Fibroblast of mammary gland (primary cell): ENCODE measurements at places on chromosomes 11 and 22.

- DNase-seq: no peak
Observed at GRCh38 chr11:56495117-56495516, 3.9 kb upstream of the OR5M8 start.

DNA sequence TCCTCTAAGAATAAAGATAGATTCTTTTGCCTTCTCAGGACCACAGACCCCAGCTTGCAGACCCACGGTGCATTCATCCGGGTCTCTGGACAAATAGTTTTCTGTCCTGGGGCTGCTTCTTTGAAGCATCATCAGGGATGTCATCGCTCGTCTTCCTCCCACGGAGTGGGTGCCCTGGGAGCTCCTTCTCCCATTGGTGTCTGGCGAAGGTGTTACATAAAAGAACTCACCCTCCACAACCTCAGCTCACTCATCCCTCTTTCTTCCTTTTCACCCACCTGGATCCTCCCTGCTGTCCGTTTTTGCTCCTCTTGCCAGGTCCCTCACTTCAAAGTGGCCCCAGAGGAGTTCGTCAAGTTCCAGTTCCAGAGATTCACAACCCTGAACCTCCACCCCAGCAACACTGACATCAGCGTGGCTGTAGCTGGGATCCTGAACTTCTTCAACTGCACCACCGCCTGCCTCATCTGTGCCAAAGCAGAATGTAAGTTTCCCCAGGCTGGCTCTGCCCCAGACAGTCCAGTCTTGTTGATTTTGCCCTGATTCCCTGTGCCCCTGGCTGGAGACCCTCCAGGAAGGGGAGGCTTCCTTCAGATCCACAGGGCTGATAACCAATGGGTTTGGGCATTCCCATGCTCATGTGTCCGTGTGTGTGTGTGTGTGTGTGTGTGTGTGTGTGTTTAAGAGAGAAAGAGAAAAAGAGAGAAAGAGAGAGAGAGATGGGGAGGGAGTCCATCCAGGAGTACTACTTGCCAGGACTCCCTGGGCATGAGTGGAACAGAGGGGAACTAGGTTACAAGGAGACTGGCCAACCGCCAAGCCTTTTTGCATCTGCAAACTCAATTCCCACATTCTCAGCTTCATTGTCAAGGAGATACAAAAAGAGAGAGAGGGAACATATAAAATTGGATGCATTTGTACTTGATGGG is 204.2 kb upstream of the TBCEL start:
- DNase-seq: no peak

DNA sequence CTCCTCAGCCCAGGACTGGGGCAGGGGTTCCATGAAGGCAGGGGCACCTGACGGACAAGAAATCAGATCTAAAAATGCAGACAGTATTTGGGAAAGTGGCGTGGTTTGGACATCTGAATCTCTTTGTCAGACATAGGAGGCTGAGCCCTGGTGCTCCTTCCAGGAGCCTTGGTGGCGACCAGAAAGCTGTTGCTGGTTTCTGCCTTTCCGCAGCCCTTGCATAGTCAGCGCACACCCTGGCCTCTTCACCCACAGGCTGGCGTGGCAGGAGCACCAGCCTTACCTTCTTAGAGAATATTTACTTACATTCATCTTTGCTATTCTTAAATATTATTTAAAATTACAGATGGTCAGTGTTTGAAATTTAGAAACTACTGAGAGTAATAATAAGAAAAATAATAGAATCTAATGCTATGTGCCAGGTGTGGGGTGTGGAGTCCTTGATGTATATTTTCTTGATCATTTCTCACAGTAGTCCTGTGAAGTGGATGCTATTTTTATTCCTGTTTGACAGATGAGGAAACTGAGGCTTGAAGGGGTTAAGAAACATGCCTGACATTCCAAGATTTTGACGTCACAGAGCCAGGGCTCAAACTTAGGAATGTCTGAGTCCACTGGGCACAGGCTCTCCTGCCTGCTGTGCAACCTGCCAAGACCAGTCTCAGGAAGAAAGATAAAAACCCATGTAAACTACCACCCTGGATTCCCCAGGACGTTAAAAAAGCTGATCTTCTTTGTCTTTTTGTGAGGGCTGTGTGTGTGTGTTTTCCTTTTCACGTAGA is 51.6 kb downstream of the TBC1D22A start:
- DNase-seq: peak; percentile 7

- peak; percentile 37 for DNase-seq
Observed at GRCh38 chr22:38397189-38398085, 57.6 kb downstream of the KCNJ4 start.

DNA sequence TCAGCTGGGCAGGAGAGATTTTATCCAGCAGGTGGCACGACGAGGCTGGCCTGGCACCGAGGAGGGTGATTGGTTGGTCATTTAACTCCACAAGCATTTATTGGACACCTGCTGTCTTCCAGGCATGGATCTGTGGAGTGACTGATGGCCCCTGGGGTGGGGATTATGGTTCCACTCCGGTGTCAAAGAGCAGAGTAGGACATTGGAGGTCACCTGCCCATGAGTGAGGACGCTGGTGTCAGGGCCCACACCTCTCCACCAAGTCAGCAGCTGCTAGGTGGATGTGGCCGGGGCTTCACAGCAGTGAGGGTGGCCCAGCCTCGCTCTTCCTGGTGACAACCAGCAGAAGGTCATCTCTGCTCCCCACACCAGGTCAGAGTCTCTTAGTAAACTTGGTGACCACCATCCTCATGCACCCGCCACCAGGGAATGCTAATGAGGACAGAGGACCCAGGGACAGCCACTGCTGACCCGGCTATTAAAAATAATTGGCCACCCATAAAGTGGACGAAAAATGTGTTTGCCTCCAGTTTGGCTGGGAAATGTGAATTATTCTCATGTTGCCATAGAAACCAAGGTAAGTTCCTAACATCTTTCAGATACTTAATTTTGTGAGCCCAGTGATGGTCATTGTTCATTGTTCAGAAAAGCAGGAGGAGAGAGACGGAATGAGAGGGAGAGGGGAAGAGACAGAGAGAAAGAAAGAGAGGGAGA is 428.7 kb downstream of the TBC1D22A start:
- DNase-seq: no peak

- DNase-seq: no peak
Observed at GRCh38 chr11:8277691-8278090, 14.0 kb upstream of the LMO1 start.

DNA sequence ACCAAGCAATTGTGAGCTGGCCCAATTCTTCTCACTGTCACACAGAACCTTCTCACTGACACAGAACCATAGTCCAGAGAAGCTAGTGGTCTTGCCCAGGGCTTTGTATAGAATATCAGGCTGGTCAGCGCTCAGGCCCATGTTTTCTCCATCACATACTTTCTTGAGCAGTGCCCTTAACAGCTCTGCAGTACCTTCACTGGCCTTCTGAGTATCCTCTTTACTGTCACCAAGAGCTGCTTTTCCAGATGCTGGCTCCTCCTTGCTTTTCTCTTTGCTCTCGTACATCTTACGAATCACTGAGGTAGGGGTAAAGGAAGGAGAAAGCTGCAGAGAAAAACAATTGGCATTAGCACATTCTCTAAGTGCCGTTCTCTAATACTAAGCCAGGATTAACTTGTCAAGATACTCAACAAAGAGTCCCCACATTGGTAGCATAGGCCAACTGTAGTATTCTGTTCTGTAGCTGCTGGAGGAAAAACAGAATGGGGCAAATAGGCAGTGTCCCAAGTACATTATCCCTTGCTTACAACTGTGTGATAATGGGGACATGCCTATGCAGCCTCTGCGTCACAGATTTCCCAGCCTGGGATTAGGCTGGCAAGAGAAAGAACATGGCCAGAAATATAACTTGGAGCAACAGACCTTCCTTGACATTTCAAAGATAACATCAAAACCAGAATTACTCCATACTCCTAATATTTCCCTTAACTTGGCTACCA is 43.5 kb downstream of the DRG1 start:
- DNase-seq: no peak

DNA sequence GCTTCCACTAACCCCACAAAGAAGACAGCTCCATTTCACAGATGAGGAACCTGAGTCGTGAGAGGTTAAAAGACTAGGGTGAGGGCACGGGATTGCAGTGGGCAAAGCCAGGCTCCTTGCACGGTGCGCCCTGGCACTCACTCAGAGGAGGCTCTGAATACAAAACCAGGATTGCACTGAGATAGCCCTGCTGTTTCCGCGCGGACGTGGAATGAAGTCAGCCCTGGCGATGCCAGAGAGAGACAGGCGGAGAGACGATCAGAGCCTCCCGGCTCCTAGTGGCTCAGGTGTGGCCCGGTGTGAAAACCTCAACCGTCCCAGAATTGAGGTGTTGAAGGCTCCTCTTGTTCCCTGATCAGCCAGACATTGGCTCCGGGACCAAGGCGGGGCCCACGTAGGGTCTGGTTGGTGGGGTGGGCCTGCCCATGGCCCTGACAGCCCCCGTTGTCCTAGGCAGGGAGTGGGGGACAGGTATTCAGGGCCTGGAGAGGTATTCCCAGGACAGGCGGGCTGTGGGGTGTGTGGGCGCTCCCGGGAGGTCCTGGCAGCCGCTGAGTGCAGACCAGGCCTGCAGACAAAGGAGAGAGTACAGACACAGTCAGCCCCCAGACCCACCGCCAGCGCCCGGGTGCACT is 43.1 kb upstream of the LINC01488 start:
- no peak for DNase-seq

GRCh38 chr11:77071671-77072605 is 5.2 kb downstream of the CAPN5 start:
- peak; percentile 49 for DNase-seq

GRCh38 chr11:100545556-100545955 is 141.5 kb upstream of the ARHGAP42 start:
- no peak for DNase-seq

- DNase-seq: no peak
Observed at GRCh38 chr11:14112721-14113120, 150.2 kb downstream of the SPON1 start.

GRCh38 chr11:110435780-110436717 is 6.3 kb downstream of the FDX1 start:
- peak; percentile 58 for DNase-seq

- DNase-seq: no peak
Observed at GRCh38 chr22:45428391-45429385, 15.2 kb downstream of the RIBC2 start.

- peak; percentile 100 for DNase-seq
Observed at GRCh38 chr11:114162719-114163123, 103.2 kb downstream of the ZBTB16 start.

- peak; percentile 42 for DNase-seq
Observed at GRCh38 chr11:19673924-19674729, 38.5 kb upstream of the NAV2 start.

- DNase-seq: peak; percentile 33
Observed at GRCh38 chr11:44573333-44573732, 7.9 kb downstream of the CD82 start.

DNA sequence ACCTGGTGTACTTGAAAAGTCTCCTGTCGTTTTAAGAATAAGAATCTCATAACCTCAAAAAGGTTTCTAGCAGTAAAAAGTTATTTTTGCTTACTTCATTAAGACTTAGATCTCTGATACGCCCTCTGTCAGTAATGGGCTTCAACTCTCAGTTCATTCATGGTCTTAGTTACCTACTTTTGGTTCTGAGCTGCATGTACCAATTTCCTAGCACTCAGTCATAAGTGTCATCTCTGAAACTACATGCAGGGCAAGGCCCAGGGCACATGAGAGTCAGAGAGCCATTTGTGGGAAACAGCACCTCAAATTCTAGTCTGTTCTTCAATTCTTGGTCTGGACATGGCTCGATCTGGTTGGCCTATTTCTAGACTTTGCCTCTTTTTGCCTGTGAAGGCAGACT is 838.4 kb downstream of the FAM181B start:
- DNase-seq: no peak

GRCh38 chr11:129864811-129865210 is 30.6 kb downstream of the NFRKB start:
- DNase-seq: no peak

DNA sequence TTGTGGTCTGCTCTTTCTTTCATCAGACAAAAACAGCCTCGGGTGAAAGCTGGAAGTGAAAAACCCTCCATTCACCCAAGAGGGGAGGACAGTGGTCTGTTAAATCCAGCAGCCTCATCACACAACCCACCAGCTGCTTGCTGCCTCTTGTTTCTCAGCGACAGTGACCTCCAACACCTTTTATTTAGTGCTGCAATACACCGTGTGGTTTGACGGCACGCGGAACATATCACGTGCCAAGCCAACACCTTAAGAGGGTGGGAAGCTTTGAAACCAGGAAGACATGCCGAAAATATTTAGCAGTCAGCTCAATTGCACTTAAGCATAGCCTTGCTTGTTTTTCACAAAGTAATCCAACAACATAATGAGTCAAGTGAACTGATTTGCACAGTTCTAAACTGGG is 39.8 kb upstream of the POGLUT3 start:
- DNase-seq: no peak

- DNase-seq: peak; percentile 96
Observed at GRCh38 chr11:1153951-1154493, 3.7 kb upstream of the MUC5AC start.

DNA sequence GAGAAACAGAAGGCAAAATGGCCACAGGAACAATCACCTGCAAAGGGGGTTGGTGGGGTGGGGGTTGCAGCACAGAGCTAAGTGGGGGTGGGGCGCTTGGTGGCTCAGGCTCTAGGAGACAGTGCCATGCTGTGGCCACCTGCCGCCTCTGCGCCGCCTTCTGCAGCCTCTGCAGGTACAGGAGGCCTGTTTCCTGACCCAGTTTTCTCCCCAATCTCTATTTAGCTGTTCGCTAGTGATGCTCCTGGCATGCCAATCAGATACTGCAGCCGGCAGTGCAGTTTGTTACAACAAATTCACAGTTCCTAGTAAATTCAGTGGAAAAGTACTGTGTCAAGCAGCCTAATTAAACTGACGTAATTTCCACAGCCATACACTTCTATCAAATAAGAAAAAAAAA is 106.4 kb downstream of the SERGEF start:
- DNase-seq: no peak

- no peak for DNase-seq
Observed at GRCh38 chr22:38867471-38868285, 4.3 kb downstream of the CBX6 start.

- peak; percentile 25 for DNase-seq
Observed at GRCh38 chr11:35419184-35419829, at the start of gene SLC1A2. TSS of gene SLC1A2 (minus strand) at chr11:35419558. CDS start at chr11:35418966, 592 bp downstream.

GRCh38 chr22:44816141-44816540 is 63.8 kb downstream of the ARHGAP8 start:
- no peak for DNase-seq

DNA sequence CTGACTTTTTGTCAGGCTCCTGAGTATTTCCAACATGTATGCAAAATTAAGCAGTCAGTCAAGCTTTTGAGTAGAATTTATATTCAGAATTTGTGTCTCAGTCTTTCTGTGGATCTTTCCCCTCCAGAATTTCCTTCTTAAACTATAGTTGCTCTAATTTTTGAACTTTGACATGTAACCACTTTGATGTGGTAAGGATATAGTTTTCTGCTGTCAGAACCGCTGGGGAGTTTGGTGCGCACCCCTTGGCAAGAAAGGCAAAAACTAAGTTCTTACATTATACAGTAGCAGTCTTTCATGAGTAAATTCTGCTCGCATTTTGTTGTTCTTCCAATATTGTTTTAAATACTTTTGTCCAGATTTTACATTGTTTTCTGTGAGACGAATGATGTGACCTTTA is 105.9 kb downstream of the TMEM135 start:
- no peak for DNase-seq

GRCh38 chr22:36560001-36560400 is 31.0 kb upstream of the EIF3D start:
- DNase-seq: no peak

- DNase-seq: no peak
Observed at GRCh38 chr22:40472051-40472450, 101.7 kb downstream of the SGSM3 start.

GRCh38 chr11:70650075-70650909 is 252.0 kb downstream of the CTTN start:
- peak; percentile 60 for DNase-seq
